T-cell (primary cell): ENCODE measurements at places on chromosomes 4 and X.

DNA sequence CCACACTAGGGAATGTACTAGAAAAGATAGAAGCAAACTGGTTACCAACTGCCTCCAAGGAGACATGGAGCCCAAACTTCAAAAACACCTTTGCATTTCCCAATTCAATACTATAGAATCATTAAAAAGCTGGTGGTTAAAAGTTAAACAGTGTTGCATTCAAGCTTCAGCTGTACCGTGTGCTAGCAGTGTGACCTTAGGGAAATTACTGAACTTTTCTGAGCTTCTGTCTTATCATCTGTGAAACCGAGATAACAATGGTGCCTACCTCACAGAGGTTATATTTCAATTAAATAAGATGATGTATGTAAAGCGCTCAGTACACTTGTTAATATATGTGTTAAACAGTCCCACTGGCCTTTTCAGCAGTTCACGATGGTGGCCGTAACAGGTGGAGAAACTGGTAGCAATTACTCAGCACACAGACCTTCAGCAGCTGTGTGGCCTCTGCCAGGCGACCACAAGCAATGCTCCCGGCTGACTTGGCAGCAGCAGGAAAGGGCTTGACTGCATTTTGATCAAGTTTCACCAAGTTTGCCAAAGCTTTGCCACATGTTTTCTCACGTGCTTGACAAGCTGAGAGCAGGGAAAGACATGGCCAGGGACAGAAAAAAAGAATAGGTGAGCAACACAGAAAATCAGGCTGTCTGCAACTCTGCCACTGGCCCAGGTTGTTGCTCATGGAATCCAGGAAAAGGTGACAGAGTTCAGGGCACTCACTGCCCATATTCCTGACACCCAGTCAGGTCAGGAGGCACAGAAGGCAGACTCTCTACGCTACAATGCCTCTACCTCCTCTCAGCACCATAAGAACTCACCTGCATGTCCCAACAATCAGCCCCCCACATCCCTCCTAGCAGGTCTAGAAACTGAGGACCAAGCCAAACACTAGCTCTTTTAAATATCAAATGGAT is 72.1 kb downstream of the PARM1 start:
- no peaks in the 10 kb centered on the region for H3K4me1 ChIP-seq
- H3K36me3 ChIP-seq = no peaks in the 10 kb centered on the region
- no peak for DNase-seq

DNA sequence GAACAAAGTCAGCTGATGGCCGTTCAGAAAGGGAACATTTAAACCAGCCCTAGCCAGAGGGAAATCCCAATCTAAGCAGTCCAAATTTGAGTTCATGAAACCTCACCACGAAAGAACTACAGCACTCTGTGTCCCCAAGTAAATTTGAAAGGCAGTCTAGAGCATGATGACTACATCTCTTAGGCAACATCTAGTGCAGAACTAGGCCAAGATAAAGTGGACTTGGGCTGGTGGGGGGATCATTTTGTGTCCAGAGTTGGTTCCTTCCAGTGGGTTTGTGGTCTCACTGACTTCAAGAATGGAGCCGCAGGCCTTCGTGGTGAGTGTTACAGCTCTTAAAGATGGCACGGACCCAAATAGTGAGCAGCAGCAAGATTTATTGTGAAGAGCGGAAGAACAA is 64.9 kb downstream of the KLHL4 start:
- no peak overlapping the region for H3K27ac ChIP-seq
- H3K27me3 ChIP-seq = no peaks in the 10 kb centered on the region
- DNase-seq = no peak
- H3K36me3 ChIP-seq = no peaks in the 10 kb centered on the region
- H3K4me1 ChIP-seq = no peaks in the 10 kb centered on the region

DNA sequence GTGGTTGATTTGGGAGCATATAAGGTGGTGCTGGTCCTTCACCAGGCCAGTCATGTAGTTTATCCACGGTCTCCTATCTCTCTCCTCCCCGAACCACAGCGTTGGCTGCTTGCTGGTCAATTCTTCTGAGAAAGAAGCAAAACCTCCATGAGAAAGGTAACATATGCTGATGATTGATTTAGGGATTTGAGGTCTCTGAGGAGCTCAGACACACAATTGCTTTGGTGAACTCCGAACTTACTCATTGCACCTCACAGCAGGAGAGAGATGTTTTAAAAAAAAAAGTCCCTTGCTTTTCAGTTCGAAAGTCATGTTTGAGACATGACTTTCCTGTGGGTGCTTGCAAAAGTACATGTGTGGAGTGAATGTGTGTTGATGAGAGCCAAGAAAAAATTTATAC is 100.2 kb downstream of the TSPAN7 start:
- no peak overlapping the region for H3K27ac ChIP-seq
- no peak for DNase-seq
- no peaks in the 10 kb centered on the region for H3K27me3 ChIP-seq

DNA sequence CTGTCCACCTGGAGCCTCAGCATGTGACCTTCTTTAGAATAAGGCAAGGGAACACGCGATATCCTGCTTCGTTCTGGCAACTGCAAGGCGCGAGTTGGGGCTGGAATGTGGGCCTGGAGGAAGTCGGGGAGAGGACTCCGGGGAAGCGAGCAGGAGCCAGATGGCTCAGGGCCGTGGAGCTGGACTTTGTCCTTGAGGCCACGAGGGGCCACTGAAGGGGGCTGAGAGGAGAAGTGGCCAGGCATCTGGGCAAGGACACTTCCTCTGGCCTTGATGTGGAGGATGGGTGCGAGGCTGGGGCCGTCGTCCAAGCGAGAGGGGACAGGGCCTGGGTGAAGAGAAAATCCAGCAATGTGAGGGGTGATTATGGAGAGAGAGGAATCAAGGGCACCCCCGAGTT is 12.2 kb upstream of the DUSP9 start:
- no peaks in the 10 kb centered on the region for H3K36me3 ChIP-seq
- H3K27ac ChIP-seq = no peak overlapping the region
- peaks cover 17% of the 10 kb centered on the region for H3K27me3 ChIP-seq
- no peak for DNase-seq
- H3K4me1 ChIP-seq = no peaks in the 10 kb centered on the region
- H3K4me3 ChIP-seq = no peak overlapping the region

GRCh38 chr4:127048376-127049044 is 584.2 kb upstream of the INTU start:
- H3K4me1 ChIP-seq = no peaks in the 10 kb centered on the region
- no peaks in the 10 kb centered on the region for H3K27me3 ChIP-seq
- no peaks in the 10 kb centered on the region for H3K36me3 ChIP-seq
- no peak for DNase-seq
- no peak overlapping the region for H3K4me3 ChIP-seq

- no peak overlapping the region for H3K4me3 ChIP-seq
- DNase-seq = no peak
- no peaks in the 10 kb centered on the region for H3K36me3 ChIP-seq
- peaks cover 6% of the 10 kb centered on the region for H3K4me1 ChIP-seq
- H3K27ac ChIP-seq = no peak overlapping the region
These were observed 35.5 kb upstream of the PLAC8 start for GRCh38 chr4:83149865-83150652.

- H3K36me3 ChIP-seq = peaks cover 16% of the 10 kb centered on the region
- H3K27me3 ChIP-seq = no peaks in the 10 kb centered on the region
- no peak for DNase-seq
- no peak overlapping the region for H3K27ac ChIP-seq
- H3K4me1 ChIP-seq = no peaks in the 10 kb centered on the region
- no peak overlapping the region for H3K4me3 ChIP-seq
These were observed 63.9 kb downstream of the GPR143 start for GRCh38 chrX:9701790-9702189.

GRCh38 chr4:72568959-72569718 is at the start of gene ADAMTS3:
ADAMTS3 (minus strand) TSS chr4:72569221; CDS start chr4:72568762, 459 bp downstream.
- no peaks in the 10 kb centered on the region for H3K36me3 ChIP-seq
- no peak for DNase-seq
- peak within 1 kb of the TSS; percentile 19 for H3K4me3 ChIP-seq
- H3K27ac ChIP-seq = no peak within 1 kb of the TSS
- peaks cover 13% of the 10 kb centered on the region for H3K4me1 ChIP-seq

DNA sequence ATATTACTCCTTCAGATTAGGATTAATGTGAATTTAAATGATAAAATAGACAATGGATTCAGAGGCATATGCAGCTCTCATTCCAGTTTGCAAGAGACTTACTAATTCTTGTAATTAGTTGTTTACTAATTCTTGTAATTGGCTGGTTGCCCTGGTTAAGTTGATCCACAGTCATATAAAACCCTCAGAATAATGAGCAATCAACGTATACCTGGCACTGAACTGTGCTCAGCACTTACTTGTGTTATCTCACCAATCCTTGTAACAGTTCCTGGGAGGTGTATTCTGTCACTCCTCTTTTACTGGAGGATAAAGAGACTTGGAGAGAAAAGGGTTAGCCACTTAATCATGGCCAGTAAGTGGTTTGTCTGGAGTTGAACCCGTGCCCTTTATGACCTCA is 10.5 kb downstream of the HERC5 start:
- DNase-seq = no peak
- H3K27ac ChIP-seq = no peak overlapping the region
- no peak overlapping the region for H3K4me3 ChIP-seq
- no peaks in the 10 kb centered on the region for H3K27me3 ChIP-seq
- no peaks in the 10 kb centered on the region for H3K36me3 ChIP-seq

DNA sequence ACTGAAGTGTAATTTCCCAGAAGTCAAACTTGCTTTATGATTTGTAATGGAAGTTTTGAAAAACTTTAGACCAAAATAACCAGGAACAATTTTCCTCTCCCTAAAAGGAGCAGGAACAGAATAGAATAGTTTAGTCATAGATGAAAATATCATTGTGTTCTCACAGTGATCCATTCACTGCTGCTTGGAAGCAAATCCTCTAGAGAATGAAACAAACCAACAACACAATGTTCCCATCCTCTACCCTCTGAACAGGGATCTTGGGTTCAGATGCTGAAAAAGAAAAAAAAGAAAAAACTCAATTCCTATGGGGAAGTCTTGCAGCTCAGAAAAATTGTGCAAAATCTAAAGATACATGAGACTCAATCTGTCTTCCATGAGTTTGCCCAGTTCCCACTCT is 12.2 kb downstream of the DSPP start:
- H3K4me1 ChIP-seq = no peaks in the 10 kb centered on the region
- H3K27me3 ChIP-seq = no peaks in the 10 kb centered on the region
- H3K36me3 ChIP-seq = no peaks in the 10 kb centered on the region

- H3K4me1 ChIP-seq = peaks cover 50% of the 10 kb centered on the region
- no peaks in the 10 kb centered on the region for H3K36me3 ChIP-seq
- H3K4me3 ChIP-seq = peak overlapping the region; percentile 61
- H3K27ac ChIP-seq = peak overlapping the region; percentile 73
These were observed 7.0 kb downstream of the TNIP3 start for GRCh38 chr4:121156822-121157769.

DNA sequence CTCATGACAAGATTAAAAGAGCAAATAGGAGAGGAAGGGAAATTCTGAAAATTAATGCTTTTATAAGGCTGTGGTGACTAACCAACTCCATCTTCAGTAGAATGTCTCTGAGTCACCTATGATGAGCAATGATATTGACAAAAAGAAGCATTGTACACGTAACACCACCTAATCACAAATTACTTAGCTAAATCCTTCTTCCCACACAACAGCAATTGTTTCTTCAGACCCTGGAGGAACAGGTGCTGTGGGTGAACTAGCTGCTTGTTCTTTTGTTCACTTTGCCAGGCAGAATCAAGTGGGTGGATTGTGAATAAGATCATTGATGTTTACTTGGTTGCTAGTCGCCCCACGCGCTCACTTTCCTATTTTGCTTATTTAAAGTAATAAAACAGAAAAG is 315.5 kb downstream of the CAMK2D start:
- H3K4me1 ChIP-seq = no peaks in the 10 kb centered on the region
- H3K27me3 ChIP-seq = no peaks in the 10 kb centered on the region
- no peak overlapping the region for H3K27ac ChIP-seq
- no peak overlapping the region for H3K4me3 ChIP-seq
- H3K36me3 ChIP-seq = no peaks in the 10 kb centered on the region

DNA sequence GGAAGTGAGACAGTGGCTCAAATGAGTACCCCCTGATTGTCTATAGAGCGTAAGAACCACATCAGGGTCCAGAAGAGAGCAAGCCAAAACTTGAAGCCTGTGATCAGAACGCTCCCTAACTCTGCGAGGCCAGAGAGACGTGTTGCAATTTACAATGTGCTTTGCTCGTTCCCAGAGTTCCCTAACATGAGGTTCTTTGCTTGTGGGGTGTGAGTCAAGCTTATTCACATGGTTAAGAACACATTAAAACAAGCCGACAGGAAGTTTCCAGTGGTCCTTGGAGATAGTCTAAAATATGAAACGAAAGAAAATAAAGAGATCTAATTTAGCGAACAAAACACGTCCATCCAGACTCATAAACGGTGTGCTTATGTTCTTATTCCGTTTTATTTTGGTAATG is 702.3 kb downstream of the TRIML1 start:
- H3K27ac ChIP-seq = no peak overlapping the region
- DNase-seq = no peak
- H3K27me3 ChIP-seq = no peaks in the 10 kb centered on the region

- H3K27me3 ChIP-seq = no peaks in the 10 kb centered on the region
- no peak overlapping the region for H3K27ac ChIP-seq
- no peaks in the 10 kb centered on the region for H3K36me3 ChIP-seq
- H3K4me3 ChIP-seq = no peak overlapping the region
These were observed 260.7 kb upstream of the GIMD1 start for GRCh38 chr4:106629268-106629625.

DNA sequence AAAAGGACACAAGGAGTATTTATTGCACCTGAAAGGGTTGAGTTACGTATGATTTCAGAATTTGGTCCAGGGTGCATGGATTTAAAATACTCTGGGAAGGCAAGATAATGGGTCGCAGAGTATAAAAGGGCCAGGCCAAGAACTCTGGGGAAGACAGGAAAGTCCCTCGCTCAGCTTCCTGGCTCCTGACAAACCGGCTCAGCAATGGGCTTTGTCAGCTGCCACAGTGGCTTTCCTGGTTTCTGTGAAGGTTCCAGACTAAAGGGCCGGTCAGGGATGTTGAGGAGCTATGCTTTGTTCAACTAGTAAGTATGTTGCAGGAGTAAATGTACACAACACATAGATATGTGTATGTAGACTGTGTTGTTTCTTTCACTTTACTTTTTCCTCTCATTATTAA is 154.4 kb upstream of the ETNPPL start:
- no peaks in the 10 kb centered on the region for H3K4me1 ChIP-seq
- H3K4me3 ChIP-seq = no peak overlapping the region
- no peak for DNase-seq
- H3K27ac ChIP-seq = no peak overlapping the region
- H3K27me3 ChIP-seq = no peaks in the 10 kb centered on the region

- no peak for DNase-seq
- no peak within 1 kb of the TSS for H3K27ac ChIP-seq
- H3K4me3 ChIP-seq = no peak within 1 kb of the TSS
These were observed at the start of gene GLRA2 for GRCh38 chrX:14529290-14529989. GLRA2 (plus strand) TSS chrX:14529536; CDS start chrX:14530058, 522 bp downstream.

- H3K27me3 ChIP-seq = peaks cover 12% of the 10 kb centered on the region
- H3K4me1 ChIP-seq = no peaks in the 10 kb centered on the region
- H3K4me3 ChIP-seq = no peak overlapping the region
- no peak for DNase-seq
These were observed 160.8 kb downstream of the FBXO8 start for GRCh38 chr4:174122705-174123104.
